ENCODE measurements at places on chromosomes 13 and 19. TPM values are rescaled to one million over a fixed set of nuclear protein-coding genes. Genes with fewer than 3 reads are reported as not detected.

Gene PVR
- total RNA-seq, result not detected

Gene PEX11G
- total RNA-seq, result 1.8 TPM

Gene TMEM59L
- total RNA-seq, result 2.5 TPM

Gene CCL25
- not detected for total RNA-seq

Gene WDR18
- 87.2 TPM for total RNA-seq

Gene TNFSF13B
- 1.3 TPM for total RNA-seq

Gene CBARP
- total RNA-seq, result 1.6 TPM

Gene PSG11
- not detected for total RNA-seq

Gene MEIS3
- 11.2 TPM for total RNA-seq

Gene ZNF382
- 6.1 TPM for total RNA-seq

Gene ZNF266
- total RNA-seq, result 54.3 TPM

Gene CDADC1
- total RNA-seq, result 19.3 TPM

Gene FCER2
- 0.14 TPM for total RNA-seq

Gene NUP58
- 55.1 TPM for total RNA-seq

GRCh38 chr13:21010621-21011020, 50.8 kb downstream of the LATS2 start:
- DNase-seq, result peak; percentile 60

DNA sequence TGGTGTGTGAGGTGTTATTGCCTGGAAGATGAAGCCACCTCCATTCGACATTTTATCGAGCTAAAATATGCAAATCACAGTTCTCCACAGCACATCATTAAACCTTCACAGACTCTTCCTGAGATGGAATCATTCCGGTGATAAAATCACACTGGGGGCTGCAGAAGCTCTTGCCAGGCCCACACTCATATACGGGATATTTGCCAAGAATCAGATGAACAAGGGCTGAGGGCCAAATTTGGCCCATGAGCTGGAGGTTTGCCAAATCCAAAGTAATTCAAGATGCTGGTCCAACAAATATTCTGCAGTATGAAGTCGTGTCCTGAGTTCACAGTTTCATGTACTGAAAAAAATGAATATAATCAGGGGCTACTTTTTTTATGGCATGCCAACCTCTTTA, 16.7 kb upstream of the RXFP2 start:
- DNase-seq, result no peak

- DNase-seq, result no peak
These were observed 1254.2 kb upstream of the SLC10A2 start for GRCh38 chr13:104320446-104320845.

DNA sequence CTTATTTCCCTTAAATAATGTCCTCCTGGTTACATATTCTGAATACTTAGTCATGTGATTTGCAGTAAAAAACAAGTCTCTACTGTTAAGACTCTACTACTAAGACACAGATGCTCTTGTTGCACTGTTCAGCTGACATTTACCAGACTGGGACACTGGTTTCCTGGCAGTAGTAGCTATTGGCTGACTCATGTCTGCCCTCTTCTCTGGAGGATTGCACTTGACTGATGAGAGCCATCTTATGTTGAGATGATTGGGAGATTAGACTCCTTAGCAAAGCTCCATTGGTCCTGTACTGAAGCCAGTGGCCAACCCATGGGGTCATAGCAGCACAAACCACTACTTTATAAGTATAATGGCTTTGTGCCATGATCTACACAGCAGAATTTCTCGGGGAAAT, 1672.6 kb upstream of the PCDH20 start:
- DNase-seq, result no peak

DNA sequence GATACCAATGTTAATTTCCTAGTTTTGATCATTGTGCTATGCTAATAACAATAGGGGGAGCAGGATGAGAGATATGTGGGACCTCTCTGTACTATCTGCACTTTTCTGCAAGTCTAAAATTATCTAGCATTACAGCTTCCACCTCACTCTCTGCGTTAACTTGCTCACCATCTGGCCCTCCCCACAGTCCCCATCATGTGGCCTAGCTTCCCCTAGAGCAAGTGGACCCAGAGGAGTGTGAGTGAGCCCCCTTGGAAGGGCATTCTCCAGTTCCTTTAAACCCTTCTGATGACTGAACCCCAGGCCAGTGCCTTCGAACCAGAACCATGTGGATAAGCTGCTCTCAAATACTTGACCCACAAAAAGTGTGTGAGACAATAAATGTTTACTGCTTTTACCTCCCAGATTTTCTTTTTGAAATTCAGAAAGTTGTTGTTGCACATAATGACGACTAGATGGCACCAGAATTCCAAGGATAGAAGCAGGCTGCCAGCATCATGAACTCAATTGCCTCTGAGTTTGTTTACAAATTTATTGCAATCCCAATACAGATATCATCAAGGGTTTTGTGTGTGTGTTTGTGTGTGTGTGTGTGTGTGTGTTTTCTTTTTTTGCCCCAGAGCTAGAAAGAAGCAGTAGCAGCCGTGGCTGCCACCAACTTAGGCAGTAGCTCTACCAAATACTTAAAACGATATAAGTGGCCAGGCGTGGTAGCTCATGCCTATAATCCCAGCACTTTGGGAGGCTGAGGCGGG, 49.0 kb upstream of the ZNF780A start:
- peak; percentile 75 for DNase-seq

DNA sequence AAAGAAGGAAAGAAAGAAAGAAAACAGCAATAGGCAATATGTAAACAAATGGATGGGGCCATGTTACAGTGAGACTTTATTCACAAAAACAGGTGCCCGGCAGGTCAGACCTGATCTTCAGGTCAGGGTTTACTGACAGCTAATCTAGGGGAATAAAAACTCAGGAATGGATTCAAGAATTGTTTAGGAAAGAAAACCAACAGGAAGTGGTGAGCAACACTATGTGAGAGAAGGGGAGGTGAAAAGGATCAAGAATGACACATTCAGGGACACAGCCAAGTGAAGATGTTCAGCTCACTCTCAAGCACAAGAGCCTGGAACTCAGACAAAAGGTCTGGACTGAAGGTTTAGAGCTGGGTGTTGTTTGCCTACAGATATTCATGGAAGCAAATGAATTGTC, 244.5 kb downstream of the EFNB2 start:
- DNase-seq, result no peak

DNA sequence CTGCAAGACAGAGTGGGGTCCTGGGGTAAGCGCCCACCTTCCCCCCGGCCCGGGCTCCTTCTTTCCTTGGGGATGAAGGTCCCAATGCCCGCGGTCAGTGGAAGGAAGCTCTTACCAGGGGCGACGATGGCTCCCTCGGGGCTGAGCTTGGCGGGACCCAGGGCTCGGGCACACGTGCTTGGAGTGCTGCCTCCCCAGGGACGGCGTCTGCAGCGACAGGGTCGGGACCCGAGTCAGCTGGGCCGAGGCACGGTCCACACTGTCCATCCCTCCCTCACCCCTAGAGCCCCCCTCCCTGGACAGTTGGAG, 3.5 kb downstream of the JSRP1 start:
- DNase-seq, result no peak

GRCh38 chr19:9839415-9839814, 4.3 kb downstream of the PIN1 start:
- no peak for DNase-seq

- no peak for DNase-seq
These were observed 34.1 kb upstream of the POMP start for GRCh38 chr13:28624707-28625432.

DNA sequence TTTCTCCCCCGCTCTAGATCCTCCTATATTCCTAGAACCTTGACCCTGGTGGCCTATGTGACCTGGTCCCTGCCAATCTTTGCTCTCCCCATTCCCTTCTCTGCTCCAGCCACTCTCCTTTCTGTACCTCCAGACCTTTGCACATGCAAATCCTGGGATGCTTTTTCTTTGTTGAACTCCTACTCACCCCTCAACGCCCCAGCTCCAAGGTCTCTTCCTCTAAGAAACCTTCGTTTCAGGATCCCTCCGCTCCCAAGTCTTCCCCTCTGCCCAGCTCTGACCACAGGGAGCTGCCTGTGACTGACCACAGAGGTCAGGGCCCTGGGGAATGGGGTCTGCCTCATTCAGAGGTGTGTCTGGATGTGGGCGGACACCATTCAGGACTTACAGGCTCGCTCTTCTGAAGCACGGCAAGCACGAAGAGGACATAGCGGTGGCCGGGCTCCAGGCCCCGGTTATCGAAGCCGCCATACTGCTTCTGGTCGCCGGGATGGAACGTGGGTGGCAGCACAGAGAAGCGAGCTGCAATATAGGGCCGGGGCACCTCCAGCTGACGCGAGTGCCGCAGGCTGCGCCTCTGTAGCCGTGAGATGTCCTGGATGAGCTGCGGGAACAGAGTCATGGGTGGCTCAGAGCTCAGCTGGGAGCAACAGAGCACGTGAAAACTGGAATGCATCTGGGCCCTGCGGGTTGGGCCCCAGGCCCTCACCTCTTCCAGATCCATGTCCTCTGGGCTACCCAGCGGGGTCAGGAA, 120.9 kb downstream of the PTPRS start:
- DNase-seq, result no peak

GRCh38 chr13:32248801-32249200, 66.4 kb downstream of the ZAR1L start:
- no peak for DNase-seq

- no peak for DNase-seq
These were observed 1.3 kb upstream of the MAST3 start for GRCh38 chr19:18096258-18096657.

GRCh38 chr19:3673506-3674439, 26.5 kb downstream of the PIP5K1C start:
- DNase-seq, result no peak

GRCh38 chr19:55146078-55146704, 2.8 kb downstream of the TNNT1 start:
- peak; percentile 92 for DNase-seq

DNA sequence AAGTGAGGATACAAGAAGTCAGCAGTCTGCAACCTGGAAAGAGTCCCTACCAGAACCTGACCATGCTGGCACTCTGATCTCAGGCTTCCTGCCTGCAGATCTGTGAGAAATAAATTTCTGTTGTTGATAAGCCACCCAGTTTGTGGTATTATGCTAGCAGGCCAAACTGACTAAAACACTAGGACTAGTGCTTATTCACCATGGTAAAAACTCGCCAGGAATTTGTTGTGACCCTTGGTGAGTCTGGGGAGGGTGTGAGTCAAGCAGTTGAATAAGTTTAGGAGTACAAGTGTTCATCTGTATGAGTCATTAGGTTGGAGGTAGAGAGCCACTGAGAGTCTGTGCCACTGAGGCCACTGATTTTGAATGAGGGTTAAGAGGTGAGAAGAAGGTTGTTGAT, 3.6 kb downstream of the ZIK1 start:
- DNase-seq, result no peak

GRCh38 chr19:17499648-17500446, 11.6 kb upstream of the PGLS start:
- peak; percentile 39 for DNase-seq

GRCh38 chr13:44435142-44435918, 61.7 kb downstream of the SERP2 start:
- peak; percentile 97 for DNase-seq

GRCh38 chr19:48755084-48755641, at the start of gene FGF21:
TSS of gene FGF21 (plus strand) at chr19:48755524. CDS start at chr19:48756237, 713 bp downstream.
- no peak for DNase-seq

GRCh38 chr19:43681821-43682220, 11.9 kb upstream of the PLAUR start:
- DNase-seq, result no peak

GRCh38 chr19:30419568-30420180, 47.5 kb downstream of the ZNF536 start:
- DNase-seq, result no peak

GRCh38 chr13:50467156-50468110, 376.1 kb downstream of the DLEU7 start:
- DNase-seq, result no peak

DNA sequence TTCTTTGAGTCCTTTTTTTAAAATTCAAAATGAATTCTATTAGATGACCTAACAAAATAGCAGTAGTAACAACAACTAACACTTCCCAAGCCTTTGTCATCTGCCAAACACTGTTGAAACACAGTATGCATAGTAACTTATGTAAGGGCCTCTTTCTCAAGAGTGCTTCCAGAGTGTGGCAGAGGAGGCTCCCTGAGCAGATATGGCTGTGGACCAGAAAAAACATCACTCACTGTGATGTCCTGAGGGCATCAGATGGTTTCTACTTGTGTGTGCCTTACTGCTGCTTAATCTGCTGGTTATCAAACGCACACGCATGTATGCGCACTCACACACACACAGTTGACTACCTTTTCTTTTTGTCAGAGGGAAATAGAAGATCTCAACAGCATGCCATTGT, 110.8 kb downstream of the DLEU7 start:
- DNase-seq, result no peak

DNA sequence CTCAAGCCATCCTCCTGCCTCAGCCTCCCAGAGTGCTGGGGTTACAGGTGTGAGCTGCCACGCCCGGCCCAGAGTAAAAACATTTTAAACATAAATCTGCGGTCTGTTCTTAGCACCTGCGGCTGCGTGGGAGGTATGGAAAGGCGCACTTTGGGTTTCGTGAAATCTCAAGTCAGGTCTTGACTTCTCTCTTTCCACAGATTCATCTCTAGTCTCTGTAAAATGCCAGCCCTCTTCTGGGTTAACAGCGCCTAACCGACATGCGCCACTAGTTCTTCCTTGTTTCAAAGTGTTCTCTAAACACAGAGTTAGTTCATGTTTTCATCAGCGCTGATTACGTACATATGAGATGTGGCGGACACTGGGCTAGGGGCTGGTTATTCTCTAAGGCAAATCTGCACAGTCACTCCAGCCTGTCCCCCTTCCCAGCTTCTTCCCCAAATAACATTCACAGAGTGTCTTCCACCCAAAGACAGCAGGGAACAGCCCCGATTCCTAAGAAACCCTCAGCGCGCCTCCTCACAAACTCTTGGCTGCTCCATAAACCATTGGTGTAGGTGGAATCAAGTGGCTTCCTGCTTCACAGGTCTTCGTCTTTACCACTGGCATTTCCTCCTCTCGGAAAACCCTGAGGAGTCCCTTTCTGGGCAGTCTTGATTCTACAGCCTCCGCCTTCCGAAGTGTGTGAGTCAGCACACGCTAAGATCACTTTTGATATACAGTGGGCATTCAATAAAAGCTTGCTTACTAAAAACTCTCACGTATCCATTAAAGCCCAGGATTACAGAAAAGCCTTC, 1.4 kb downstream of the PARP4 start:
- DNase-seq, result peak; percentile 58

DNA sequence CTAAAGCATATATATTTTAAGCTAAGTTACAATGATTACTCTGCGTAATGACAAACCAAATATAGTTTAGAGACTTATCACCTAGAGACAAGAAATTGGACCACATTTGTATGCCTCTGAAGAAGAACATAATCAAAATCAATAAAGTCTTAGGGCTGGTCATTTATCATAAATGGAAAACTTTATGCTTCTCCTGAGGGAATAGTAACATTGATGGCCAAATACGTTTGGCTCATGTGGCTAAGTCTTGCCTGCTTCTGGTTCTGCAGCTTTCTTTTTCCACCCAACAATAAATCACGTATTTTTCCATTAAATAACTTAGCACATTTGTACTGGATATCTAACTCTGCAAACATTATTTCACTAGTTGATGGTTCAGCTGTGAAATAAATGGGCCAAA, 458.4 kb downstream of the SLITRK1 start:
- DNase-seq, result no peak

GRCh38 chr19:29966588-29967249, 24.7 kb downstream of the URI1 start:
- peak; percentile 66 for DNase-seq

- peak; percentile 100 for DNase-seq
These were observed at the start of gene DHX34 for GRCh38 chr19:47348819-47349795. TSS of gene DHX34 (plus strand) at chr19:47349315. CDS start at chr19:47353031, 3,716 bp downstream.

- no peak for DNase-seq
These were observed 32.7 kb downstream of the ZNF45 start for GRCh38 chr19:43902399-43902798.
